ENCODE measurements at places on chromosomes 2 and 18.

GRCh38 chr2:6824962-6825361, 40.7 kb downstream of the CMPK2 start:
- DNase-seq = no peak

DNA sequence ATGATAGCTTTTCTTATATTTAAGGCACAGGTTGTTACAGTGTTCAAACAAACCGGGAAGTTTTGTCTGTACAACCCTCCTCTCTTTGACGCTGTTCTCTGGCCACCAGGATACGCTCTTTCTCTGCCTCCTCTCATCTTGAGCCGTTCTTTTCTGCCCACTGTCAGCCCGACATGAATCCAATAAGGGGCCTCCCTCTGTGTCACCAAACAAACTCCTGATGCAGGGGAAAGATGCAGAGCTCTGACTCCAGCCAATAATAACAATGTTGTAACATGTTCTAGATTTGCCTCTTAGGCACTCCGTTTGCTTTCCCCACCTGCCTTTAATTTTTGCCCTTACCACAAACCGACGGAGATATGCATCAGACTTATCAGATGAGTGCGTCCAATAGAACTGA, 449.3 kb downstream of the SLC4A3 start:
- DNase-seq = no peak

DNA sequence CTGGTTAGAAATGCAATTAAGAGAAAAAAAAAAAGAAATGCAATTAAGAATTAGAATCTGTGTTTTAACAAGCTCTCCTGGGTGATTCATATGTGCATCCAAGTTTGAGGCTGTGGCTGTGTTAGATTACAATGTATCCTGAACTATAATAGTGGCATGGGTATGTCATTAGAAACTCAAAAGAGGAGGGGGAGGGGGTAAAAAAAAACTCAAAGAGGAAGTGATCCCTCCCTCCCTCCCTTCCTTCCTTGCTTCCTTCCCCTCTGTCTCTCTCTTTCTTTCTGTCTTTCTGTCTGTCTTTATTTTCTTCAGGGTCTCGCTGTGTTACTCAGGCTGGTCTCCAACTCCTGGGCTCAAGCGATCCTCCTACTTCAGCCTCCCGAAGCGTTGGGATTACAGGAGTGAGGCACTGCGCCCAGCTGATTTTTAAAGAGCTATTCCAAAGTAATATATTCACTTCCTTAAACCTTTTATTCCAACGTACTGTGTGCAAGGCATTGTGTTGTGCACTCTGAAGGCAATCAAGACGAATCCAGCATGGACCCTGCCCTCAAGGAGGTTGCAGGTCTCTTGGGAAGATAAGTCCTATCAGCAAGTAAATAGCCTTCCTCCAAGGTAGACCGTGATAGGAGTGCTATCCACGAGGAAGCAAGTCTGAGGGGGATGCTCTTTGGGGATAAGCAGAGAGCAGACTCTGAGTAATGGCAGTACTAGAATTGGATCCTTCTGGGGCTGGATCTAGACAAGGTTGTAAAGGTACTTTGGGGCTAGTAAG, 35.9 kb upstream of the MCFD2 start:
- DNase-seq = no peak

- no peak for DNase-seq
These were observed 96.9 kb downstream of the PHLPP1 start for GRCh38 chr18:62812242-62812641.

- no peak for DNase-seq
These were observed 611 bp downstream of the TCF7L1 start for GRCh38 chr2:85133751-85134254.

DNA sequence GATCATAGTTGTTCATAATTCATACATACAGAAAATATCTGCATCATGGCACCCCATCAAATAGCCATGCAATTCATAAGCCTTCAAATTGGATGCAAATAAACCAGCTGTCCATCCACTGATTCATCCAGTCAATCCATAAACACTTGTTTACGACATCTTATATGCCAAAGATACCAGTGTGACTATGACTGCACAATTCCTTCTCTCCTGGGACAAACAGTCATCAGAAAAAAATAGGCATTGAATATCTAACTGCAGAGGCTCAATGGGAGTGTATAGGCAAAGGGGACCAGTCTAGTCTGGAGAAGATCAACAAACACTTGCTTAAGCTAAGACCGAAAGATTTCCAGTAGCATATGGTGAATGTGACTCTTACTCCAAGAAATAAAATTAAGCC, 70.0 kb downstream of the COL4A3 start:
- no peak for DNase-seq

DNA sequence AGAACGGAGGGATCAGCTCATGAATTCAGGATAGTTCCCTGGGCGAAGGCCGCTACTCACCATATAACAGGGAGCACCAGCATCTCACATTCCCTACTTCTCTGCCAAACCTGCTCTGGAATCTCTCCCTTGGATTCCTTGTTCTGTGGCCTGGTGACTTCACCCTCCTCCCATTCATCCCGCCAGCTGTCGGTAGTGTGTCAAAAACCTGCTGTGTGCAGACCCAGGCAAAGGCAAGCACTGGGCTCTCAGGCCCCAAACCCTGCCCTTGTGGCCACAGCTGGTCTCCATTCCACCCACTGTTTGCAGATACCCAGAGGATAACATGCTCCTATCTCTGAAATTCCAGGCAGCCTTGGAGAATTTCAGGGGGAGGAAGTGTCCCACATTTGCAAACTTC, 151.6 kb downstream of the CAPN13 start:
- no peak for DNase-seq

GRCh38 chr2:240615820-240616547, 9.3 kb upstream of the GPR35 start:
- no peak for DNase-seq

DNA sequence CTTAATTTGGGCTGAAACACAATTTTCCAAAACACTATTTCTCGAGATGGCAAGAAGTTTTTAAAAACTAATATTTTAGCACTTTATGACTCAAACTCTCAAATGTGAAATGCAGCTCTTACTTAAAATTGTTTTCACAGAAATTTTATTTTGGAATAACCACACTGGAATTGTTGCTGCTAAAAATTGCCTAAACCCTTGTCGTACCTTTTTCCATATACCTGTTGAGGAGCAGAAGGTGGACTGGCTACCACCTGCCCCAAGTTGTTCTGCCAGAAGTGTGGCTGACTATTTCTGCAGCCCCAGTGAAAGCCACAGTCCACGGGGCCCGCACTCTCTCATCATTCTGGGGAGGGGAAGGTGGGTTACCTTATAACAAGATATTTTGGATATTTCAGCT, 23.4 kb downstream of the TNFRSF11A start:
- DNase-seq = no peak

All from stimulated activated CD4-positive, alpha-beta T cell treated with anti-CD3 and anti-CD28 coated beads, Interleukin-1b, Interleukin-23, amount 100 ng/mL, for 1 hour (primary cell).